ENCODE measurements at places on chromosomes 13 and 19. TPM values are rescaled to one million over a fixed set of nuclear protein-coding genes. Genes with fewer than 3 reads are reported as not detected.

GRCh38 chr13:41811588-41812021, 149.3 kb downstream of the VWA8 start:
- no peak for DNase-seq

GRCh38 chr13:44196196-44196751, 177.3 kb upstream of the SERP2 start:
- DNase-seq: no peak

- DNase-seq: no peak
Measured at GRCh38 chr13:23868521-23868920, 20.7 kb downstream of the MIPEP start.

GRCh38 chr13:98686270-98686669, 66.2 kb downstream of the SLC15A1 start:
- no peak for DNase-seq

- no peak for DNase-seq
Measured at GRCh38 chr13:107836685-107837084, 378.7 kb downstream of the LIG4 start.

DNA sequence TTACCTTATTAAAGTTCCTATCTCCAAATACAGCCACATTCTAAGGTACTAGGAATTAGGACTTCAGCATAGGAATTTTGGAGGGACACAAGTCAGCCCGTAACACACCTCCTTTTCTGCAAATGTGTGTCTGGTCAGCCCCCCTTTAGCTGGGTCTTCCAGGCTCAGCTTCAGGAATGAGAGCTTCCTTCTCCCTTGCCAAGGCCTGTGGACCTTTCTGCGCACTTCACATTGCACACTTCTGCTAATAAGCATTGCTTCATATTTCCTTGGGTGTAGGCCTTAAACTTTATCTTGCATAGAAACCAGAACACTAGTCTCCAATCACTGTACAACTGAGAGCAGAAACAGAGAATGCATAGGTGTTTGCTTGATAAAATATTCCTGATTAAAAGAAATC, 4.5 kb upstream of the STK24 start:
- no peak for DNase-seq

GRCh38 chr13:94030415-94031119, 448.9 kb downstream of the DCT start:
- no peak for DNase-seq

DNA sequence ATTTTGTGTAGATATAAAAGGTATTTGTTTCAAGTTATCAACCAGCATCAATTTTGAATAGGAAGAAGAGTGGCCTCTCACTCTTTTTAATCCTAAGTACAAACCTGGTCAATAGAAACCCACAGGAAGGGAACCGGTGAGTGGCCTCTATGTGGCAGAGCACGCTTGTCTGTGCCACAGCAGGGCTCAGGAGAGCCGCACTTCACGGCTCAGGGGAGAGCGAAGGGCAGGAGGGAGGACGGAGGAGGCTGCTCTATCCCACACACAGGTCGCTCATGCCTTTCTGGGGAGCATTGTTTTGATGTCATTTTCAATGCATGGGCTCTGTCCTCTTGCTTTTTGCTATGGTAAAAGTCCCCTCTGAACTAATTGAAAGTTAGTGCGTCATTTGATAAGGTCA, 57.2 kb downstream of the TNFRSF19 start:
- DNase-seq: no peak

SLC5A5 gene
- not detected for total RNA-seq

FXYD3 gene
- not detected for total RNA-seq

KATNAL1 gene
- 36.2 TPM for total RNA-seq

SIGLEC6 gene
- total RNA-seq: not detected
